ENCODE measurements at places on chromosomes 7 and 10. TPM values are rescaled to one million over a fixed set of nuclear protein-coding genes. Genes with fewer than 3 reads are reported as not detected.

DNA sequence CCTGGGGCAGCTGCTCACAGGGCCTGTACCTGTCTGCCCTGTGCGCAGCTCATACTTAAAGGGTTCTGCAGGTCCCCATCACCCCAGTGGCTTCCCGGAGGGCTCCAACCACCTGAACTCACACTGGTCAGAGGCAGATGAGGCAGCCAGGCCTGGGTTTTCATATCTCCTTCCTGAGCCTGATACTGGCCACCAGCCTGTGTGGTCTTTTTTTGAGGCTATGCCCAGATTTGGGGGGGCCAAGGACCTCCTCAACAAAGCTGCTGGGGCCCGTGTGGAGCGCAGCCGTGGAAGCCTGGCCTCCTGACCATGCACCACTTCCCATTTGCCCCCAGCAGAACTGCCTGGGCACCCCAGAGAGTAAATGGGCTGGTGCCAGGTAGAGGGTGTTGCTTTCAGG is 25.7 kb downstream of the PNLIPRP2 start:
- DNase-seq: no peak

GRCh38 chr10:50396491-50397311 is 145.4 kb upstream of the ASAH2 start:
- no peak for DNase-seq

The LIPF gene
- polyA plus RNA-seq: 0.12 TPM

DNA sequence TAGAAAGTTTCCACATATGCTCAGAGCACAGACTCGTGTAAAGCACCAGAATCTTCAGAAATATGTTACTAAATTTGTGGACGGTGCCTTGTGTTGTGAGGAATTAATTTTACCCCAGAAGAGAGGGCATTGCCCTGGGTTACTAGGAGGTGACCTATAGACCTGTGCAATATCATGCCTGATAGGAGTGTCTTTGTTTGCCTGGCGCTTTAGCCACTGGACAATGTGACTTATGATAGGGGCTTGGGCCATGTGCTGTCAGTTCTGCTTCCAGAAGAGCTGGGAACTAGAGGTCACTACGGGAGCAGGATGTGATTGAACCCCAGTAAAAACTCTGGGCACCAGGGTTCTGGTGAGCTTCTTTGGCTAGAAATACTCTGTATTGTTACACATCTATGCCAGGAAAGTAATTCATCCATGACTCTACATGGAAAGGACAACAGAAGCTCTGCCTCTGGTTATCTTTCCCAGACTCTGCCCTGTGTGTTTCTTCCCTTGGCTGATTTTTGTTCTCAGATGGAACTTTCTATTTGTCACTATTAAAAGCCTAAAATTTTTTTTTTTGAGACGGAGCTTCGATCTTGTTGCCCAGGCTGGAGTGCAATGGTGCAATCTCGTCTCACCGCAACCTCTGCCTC is 75.5 kb downstream of the SIRT1 start:
- no peak for DNase-seq

GRCh38 chr7:134654104-134654775 is 7.6 kb downstream of the BPGM start:
- DNase-seq: no peak

DNA sequence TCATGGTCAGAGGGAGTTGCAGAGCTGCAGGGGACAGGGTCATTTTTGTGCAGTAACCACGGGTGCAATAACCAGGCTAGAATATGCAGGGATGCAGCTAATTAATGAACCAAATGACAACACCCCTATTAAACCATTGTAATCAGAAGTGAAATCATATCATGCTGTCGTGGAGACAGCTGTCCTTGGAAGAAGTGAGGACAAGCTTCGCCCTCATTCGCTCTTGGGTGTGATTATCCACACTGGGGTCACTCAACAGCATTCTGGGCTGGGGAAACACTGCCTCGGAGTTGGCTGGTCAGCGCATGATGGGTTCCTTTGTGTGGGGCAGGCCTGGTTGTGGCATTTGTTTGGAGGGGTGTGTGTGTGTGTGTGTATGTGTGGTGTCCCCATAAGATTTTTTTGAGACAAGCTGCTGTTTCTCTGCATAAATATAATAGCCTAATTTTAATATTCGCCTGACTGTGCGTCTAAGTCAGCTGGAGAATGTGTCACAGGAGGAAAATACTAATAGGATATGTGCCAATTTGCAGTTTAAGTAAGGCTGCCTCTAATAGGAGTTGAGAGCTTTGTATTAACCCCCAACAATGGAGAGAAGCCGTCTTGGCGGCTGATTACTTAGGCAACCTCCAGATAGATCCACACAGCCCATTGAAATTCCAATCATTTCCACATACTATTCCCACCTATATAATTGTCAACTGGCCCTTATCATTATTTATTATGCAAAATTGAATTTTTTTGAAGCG is 149.4 kb downstream of the DNAJB6 start:
- no peak for DNase-seq

DNA sequence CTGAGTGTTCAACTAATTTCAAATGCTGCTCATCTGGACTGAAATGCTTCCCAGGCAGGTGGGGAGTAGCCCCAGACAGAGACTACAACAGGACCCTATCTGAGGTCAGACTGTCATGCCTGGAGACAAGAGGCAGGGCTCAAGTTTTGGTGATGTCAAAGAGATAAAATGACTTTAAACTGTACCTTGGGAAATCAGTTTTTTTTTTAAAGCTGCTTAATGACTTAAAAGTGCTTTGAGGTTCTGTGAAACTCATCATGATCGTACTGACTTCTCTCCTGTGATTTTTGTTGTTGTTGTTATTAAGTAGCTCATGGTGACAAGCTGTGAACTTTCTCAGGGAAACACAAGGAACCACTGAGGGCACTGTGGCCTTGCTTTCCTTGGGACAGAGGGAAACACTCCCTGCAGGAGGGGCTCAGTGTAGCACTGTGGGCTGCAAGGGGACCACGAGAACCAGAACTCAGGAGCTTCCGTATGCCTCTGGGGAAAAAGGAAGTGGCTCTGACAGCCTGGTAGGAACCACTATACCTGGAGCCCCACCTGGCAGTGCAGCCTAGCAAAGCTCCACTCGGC is 9.5 kb downstream of the HIPK2 start:
- DNase-seq: no peak

The THNSL1 gene
- 10.2 TPM for polyA plus RNA-seq

The FAM25C gene
- not detected for polyA plus RNA-seq

The NPFFR1 gene
- polyA plus RNA-seq: 0.56 TPM

GRCh38 chr10:125017547-125018298 is 75.8 kb downstream of the ZRANB1 start:
- no peak for DNase-seq

DNA sequence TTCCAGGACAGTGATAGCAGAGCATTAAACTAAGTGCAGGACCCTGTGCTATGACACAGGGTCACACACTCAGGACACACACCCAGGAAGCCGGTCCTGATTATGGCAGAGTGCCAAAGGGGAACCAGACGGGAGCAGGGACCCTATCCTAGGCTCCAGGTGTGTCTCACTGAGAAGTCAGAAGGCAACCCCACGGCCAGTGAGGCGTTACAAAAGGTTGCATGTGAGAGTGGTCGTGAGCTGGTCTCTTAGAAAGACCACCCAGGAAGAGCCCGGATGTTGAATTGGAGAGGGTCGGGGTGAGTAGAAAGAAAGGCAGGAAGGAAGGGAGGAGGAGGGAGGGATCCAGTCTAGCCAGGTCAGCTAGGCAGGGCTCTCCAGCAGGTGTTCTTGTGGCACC is 31.0 kb downstream of the FRMPD2 start:
- no peak for DNase-seq

- DNase-seq: no peak
These were observed 104.6 kb downstream of the CYTH3 start for GRCh38 chr7:6167587-6168476.

- no peak for DNase-seq
These were observed 30.8 kb downstream of the UMAD1 start for GRCh38 chr7:7671361-7671760.

DNA sequence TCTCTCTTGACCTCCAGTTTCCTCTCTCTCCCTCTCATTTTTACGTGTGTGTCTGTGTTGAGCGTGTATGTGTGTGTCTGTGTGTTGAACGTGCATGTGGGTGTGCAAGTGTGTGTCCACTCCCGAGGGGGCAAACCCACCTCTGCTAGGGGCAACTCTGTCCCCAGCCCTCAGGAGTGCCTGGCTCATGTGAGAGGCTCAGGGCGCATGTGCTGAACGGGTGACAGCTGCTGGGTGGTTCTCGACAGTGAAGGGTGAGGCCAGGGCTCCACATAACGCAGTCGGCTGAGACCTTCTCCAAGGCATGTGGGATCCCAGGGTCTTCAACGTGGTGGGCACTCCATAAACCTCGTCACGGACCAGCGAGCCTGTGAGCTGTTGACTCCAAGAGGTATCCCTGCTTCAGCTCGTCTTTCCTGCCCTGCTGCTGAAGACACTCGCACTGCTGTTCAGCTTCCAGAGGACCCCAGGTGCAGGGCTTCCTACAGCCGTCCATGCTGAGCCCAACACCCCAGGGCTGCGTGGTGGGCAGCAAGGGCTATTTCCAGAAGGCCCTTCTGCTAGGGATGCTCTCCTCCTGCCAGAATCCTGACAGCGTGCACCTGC is 361.6 kb upstream of the SHH start:
- no peak for DNase-seq

The C10orf90 gene
- polyA plus RNA-seq: 20.2 TPM

DNA sequence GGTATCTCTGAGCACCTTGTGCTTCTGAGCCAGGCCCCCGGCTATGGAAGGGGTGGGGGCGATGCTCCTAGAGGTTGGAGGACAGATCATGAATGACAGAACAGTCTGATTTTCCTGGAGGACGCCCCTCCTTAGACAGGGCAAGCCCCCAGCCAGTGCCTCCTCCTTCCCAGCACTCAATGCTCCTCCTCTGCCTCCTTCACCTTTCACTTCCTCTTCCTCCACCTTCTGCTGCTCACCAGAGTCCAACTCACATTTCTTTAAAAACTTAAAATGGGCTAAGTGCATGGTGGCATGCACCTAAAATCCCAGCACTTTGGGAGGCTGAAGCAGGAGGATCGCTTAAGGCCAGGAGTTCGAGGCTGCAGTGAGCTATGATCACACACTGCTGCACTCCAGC is 71.1 kb upstream of the CUX1 start:
- DNase-seq: no peak

The TLX1 gene
- polyA plus RNA-seq: not detected

DNA sequence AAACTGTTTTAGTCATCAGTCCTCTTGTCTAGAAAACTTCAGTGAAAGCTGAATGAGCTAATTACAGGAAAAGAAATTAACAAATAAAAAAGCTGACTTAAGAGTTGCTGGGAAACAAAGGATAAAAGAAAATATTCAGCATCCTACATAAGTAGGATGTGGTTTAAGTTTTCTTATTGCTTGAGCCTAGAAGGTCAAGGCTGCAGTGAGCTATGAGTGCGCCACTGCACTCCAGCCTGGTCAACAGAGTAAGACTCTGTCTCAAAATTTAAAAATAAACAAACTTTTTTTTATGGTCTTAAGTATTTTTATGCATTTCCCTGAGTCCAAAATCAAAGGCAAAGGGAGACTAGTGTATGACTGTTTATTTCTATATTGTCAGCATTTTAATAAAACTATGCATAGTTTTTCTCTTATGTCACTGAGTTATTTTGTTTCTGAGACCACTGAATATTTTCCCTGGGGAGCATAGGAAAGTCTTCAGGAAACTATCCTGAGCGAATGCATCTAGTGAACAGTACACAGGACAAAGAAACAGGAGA is 40.0 kb upstream of the LRRN3 start:
- DNase-seq: peak; percentile 19

The PRSS37 gene
- polyA plus RNA-seq: 0.89 TPM

The TSPAN15 gene
- polyA plus RNA-seq: 44.7 TPM

DNA sequence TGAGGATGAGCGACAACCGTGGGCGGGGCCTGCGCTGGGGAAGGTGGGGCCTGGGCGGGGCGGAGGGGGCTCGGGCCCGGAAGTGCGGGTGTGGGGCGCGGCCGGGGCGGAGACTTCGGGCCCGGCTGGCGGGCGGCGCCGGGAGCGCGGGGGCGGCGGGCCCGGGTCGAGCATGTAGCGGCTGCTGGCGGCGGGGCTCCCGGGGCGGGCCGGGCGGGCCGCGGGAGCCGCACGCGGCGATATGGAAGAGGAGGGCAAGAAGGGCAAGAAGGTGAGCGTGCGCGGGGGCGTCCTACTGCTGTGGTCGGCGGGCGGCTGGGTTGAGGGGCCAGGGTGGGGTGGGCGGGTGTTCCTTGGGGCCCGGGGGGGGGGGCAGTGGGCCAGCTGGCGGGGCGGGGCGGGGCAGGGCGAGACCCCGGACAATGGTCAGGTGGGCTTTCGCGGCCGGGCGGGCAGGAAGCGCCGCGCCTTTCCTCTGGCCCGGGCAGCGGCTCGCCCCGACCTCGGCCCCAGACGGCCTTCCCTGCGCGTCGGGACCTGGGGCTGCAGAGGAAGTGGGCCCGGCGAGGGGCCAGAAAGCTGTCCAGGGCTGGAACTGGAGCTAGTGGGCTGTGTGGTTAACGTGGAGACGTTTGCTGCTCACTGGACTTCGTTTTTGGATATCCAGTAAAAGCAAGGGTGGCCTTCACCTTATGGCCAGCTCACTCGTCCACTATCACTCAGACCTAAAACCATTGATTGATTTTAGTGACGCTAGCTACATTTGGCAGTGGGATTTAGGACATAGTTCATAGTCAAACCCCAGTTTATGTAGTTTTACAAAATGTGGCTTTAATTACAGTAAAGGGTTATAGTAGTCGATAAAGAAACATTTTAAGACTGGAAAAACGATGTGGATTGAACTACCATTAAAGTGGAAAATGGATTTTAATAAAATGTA is at the start of gene CCM2:
Gene CCM2 (plus strand): TSS at position 109 of the 940 bp plus-strand sequence. CDS start 133 bp downstream, at position 242.
- peak; percentile 45 for DNase-seq

DNA sequence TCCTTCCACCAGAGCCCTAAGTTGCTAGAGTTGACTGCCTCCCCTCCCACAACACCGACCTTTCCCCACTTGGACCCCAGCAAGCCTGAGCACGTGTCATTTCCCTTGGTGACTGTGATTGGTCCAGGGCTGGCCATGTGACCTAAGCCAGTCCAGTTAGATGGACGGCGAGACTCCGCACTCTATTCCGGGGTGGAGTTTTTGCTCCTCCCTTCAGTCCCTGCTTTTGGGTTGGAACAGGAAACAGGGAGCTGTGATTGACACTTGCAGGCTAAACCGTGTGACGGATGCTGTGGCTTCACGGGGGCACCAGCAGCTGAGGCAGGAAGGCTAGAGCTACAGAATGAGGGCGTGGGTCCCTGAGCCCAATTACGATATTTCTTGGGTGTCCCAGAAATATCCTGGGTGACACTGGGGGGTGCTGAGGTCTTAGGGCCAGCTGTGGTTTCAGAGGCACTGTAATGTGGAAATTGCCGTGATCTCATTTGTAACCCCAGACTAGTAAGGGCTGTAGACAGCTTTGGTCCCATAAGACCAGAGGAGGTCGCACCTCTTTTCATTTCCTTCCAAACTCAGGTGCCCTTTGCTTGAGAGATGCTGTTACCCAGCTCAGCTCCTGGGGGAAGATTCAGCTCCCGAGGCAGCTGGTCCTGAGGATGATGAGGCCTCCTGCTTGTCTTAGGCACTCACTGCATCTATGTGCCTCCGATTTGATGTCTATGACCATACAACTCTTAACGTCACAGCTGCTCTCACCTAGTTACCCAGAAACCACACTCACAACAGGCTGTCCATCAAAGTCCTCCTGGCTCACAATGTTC is 102.7 kb upstream of the NPTX2 start:
- DNase-seq: no peak

GRCh38 chr7:151189038-151189437 is 2.0 kb upstream of the ASB10 start:
- DNase-seq: no peak
